ENCODE measurements at places on chromosomes 1 and 21.

GRCh38 chr1:172781513-172782140 lies 122.7 kb downstream of the FASLG start:
- no peak for DNase-seq

DNA sequence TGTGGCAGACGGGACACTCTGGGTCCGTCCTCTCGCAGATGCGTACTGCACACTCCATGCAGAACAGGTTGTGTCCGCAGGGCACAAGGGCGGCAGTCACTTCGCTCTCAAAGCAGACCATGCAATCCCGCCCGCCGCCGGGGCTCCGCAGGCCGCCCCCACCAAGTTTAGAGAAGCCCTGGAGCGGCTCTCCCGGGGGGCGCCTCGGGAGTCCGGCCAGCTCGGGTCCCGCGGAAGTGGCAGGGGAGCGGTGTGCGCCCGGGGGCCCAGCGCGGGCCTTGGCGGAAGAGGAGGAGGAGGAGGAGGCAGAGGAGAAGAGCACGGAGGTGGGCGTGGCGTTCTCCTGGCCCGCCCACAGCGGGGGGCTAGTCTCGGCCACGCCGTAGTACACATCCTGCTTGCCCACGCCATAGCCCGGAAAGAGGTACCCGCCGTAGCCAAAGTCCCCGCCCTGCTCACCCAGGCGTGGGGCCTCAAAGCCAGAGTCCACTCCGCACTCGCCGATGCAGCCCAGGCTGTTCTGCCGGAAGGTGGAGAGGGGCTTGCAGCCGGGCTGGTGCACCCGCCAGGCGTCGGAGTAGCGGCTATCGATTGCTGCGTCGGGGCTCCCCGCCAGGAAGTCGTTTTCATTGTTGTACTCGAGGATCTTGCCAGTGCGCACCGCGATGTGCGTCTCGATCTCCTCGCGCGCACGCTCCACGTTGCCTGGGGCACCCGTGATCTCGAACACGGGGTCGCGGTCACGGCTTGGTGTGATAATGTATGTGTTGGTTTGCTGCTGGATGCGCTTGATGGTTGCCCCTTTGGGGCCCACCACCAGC lies 5.4 kb downstream of the MEX3A start:
- DNase-seq = peak; percentile 47

DNA sequence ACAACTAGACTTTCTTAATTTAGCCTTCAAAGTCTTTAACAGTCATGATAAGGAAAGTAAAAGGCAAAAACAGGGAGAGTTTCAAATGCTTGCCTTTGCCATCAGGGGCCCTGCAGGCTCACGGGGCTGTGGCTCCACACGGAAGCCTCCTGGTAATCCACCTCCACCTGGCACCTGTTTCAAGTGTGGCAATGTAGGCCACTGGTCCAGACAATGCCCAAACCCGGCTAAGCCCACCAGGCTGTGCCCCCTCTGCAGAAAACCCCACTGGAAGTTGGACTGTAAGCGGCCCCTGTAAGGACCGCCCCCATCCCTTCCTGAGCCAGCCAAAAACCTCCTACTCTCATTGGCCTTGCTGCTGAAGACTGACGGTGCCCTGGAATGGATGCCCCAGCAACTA lies 32.5 kb downstream of the VN1R5 start:
- DNase-seq = no peak

DNA sequence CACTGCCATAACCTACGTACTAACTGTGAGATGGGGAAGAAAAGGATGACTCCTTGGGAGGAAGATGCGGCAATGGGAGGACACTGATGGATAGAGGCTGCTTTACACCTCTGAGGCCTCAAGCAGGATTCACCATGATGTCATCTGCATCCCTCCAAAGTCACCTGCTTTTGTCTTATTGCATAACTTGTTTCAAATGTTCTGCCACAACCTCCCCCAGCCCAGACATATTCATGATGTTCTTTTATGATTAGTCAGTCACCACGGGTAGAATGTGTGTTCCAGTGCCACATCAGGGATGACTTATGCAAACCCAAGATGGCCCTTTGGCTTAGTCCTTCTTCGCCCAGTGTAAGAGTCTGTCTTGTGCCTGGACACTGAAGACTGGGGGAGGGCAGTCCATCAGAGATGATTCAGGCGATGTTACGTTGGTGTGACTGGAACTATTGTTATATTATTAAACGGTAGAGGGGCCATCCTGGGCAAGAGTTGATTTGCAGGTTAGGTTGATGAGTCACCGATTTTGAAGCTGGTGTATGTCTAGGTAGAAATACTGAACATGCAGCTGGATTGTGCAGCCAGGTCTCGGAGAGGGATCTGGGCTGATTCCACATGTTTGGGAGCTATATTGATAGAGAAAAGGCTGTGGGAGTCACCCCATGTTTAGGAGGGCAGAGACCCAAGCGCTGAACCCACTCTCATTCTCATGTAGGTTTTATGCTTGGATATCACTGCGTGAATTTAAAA lies 32.6 kb downstream of the RYR2 start:
- no peak for DNase-seq

GRCh38 chr1:17067465-17068240 lies 13.8 kb upstream of the SDHB start:
- no peak for DNase-seq

Measured in stimulated activated CD8-positive, alpha-beta memory T cell treated with anti-CD3 and anti-CD28 coated beads, Interleukin-4, amount 100 ng/mL, for 48 hours (primary cell).